ENCODE measurements at places on chromosomes 1 and 21. TPM values are rescaled to one million over a fixed set of nuclear protein-coding genes. Genes with fewer than 3 reads are reported as not detected.

- no peak for DNase-seq
These were observed 20.3 kb upstream of the KAZN start for GRCh38 chr1:14578156-14578555.

GRCh38 chr1:36411674-36412648, 14.3 kb upstream of the LSM10 start:
- DNase-seq = no peak

GRCh38 chr1:240766831-240767230, 154.9 kb upstream of the GREM2 start:
- no peak for DNase-seq

GRCh38 chr1:174713796-174714195, 266.0 kb downstream of the GPR52 start:
- DNase-seq = no peak

DNA sequence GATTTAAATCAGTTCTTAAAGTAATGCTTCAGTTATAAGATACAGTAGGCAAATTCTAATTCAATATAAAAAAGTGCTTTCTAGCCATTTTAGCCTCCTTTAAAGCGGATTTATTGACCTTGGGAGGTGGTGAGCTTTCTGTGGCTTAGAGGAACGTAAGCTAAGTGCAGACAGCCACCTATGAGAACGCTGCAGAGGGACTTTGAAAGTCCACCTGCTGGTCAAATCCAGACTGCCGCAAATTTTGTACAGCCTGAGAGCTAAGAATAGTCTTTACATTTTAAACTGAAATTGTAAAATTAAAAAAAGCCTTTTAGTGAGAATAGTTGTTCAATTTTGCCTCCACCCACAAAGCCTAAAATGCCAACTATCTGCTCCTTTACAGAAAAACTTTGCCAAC, 67.0 kb upstream of the SSX2IP start:
- DNase-seq = no peak

DNA sequence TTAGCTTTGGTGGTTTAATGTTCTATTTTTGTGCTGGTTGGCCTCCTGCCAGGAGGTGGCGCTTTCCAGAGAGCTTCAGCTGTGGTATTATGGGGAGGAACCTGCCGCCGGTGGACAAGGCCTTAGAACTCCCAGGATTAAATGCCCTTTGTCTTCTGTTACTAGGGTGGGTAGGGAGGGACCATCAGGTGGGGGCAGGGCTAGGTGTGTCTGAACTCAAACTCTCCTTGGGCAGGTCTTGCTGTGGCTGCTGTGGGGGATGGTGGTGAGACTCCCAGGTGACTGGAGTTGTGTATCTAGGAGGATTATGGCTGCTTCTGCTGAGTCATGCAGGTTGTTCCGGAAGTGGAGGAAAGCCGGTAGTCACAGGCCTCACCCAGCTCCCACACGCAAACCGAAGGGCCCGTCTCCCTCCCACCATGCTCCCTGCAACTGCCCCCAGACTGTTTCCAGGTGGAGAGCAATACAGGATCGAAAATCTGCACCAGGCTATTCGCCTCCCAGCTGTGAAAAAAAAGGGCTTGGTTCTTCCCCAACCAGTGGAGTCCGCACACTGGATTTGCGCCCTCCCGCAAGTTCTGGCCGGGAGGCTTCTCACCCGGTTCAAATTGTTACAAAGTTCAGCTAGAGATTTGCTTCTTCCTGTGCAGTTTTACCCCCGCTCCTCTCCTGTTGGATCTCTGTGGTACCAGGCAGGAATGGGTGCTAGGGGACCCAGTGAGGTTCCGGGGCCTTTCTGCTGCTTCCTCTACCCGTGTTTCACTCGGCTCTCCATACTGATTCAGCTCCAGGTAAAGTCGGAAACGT, 220.5 kb downstream of the CENPF start:
- no peak for DNase-seq

GRCh38 chr21:44956356-44957046, 16.7 kb downstream of the SLX9 start:
- no peak for DNase-seq

DNA sequence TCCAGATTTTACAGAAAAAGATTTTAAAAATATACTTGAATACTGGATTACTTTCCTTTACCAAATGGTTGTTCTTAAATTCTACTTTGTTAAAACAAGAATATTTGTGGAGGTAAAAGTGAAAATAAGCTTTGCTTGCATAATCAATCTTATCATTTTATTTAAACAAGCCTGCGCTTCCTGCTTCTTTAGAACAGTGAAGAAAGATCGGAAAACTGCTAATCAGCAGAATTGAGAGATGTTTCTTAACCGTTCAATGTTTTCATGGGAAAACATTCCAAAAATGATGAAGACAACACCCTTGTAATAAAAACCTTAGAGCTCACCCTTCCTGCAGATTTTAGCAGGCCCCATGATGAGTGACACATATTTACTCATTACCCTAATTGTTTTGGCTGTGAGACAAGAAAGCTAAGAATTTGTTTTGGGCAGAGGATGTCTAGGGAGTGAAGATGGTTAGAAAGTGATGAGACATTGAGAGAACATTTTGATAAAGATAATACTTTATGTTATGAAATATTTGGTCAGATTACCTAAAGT, 72.6 kb downstream of the TPR start:
- no peak for DNase-seq

DNA sequence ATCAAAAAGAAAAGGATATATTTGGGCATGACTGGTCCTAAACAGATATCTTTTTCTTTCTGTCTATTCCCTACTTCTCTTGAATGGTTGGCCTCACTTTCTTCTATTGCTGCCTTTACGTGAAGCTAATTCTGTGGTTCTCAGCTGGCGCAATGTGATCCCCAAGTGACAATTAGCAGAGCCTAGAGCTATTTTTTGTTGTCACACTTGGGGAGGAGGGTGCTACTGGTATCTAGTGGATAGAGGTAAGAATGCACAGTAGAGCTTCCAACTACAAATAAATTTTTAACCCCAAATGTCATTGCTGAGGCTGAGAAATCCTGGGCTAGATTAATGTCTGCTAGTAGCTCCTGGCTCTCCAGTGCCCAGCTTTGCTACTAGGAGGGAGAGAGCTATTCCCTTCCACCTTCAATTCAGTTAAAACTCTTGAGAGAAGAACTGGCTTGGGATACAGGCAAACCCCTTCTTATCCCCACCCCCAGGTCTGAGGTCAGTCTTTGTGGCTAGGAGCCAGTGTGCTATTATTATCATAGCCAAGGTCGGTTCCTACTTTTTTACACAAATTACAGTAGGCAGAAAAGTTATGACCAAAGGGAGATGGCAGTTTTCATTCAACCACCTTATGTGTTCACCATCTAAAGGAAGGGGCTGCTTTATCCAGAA, 102.1 kb downstream of the SNX7 start:
- no peak for DNase-seq

DNA sequence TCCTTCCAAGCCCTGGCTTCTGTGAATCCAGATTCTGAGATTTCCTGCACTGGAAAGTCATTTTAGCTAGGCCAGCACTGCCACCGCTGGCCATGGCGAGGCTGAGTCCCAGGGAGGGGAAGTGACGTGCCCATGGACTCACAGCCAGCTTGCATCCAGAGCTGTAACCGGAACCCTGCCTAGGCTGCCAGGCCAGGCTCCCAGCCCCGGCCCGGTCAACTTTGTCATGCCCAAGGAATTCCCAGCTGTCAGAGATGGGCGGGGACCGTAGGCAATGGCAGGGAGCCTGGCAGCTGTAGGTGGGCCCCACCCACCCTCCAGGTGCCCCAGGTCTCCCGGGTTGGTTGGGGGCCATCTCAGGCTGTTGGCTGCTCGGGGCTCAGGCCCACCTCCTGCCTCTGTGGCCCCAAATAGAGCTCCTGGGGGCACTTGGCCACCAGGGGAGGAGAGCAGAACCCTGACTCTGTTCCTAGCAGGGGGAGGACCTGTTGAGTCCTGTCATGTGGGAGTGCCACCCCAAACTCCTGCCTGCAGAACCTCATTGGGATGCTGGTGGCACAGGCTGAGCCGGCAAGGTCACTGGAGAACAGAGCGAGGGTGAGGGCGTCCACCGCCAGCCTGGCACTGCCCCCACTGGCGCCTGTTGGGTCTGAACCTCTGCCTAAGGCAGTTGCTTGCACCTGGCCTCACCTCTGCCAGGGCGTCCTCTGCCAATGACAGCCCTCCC, 57.8 kb downstream of the FOXO6 start:
- DNase-seq = no peak

GRCh38 chr1:78560811-78561210, 59.4 kb upstream of the IFI44L start:
- no peak for DNase-seq

DNA sequence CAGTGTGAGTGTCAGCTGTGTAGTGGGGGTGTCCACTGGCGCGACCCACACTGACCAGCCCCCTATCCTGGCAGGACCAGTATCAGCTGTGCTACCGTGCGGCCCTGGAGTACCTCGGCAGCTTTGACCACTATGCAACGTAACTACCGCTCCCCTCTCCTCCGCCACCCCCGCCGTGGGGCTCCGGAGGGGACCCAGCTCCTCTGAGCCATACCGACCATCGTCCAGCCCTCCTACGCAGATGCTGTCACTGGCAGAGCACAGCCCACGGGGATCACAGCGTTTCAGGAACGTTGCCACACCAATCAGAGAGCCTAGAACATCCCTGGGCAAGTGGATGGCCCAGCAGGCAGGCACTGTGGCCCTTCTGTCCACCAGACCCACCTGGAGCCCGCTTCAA, 28.1 kb upstream of the KDM4A start:
- no peak for DNase-seq

DNA sequence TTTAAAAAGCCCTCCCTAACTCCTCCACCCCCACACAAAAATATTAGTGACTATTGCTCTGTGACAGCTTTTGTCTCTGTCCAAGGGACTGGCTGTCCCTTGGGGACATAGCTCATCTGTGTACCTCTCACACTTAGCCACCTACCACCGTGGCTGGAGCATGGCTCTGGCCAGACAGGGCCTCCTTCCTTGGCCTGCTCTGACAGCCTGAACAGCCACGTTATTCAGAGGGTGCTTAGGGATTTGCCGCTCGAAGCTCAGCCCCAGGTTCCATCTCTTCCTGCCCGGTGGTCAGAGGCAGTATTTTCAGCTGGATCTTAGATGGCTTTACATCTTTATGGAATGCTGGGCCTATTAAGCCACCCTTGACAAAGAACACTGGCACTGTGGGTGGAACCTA, 6.1 kb upstream of the CELSR2 start:
- no peak for DNase-seq

The SDCCAG8 gene
- 22.8 TPM for total RNA-seq

- DNase-seq = no peak
These were observed 15.0 kb upstream of the ZZZ3 start for GRCh38 chr1:77697441-77697840.

The OR10Z1 gene
- total RNA-seq = not detected

- peak; percentile 92 for DNase-seq
These were observed 31.2 kb downstream of the CDCP2 start for GRCh38 chr1:54121482-54122134.

GRCh38 chr1:230350208-230350921, 75.8 kb downstream of the PGBD5 start:
- no peak for DNase-seq

The PEX14 gene
- total RNA-seq = 21.5 TPM

GRCh38 chr1:198435056-198435455, 105.4 kb downstream of the ATP6V1G3 start:
- no peak for DNase-seq

GRCh38 chr1:22281521-22282363, 138.8 kb upstream of the WNT4 start:
- DNase-seq = no peak

DNA sequence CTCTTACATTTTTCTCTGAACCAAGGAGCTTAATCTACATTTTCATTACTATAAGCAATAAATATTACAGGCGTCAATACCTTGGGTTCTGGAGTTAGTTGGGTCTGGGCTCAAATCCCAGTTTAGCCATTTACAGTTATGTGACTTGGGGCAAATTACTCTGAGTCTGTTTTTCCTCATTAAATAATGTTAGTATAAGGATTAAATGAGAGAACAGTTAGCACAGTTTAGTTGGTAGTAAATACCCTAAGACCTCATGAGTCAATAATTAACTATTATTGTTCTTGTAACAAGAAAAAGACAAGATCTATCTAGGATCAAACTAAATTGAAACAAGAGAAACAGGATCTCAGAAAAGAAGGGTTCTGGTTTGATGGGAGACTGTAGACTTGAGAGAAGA, 4.6 kb downstream of the C1orf116 start:
- DNase-seq = no peak

GRCh38 chr1:19967808-19968207, 11.6 kb downstream of the PLA2G2A start:
- no peak for DNase-seq

DNA sequence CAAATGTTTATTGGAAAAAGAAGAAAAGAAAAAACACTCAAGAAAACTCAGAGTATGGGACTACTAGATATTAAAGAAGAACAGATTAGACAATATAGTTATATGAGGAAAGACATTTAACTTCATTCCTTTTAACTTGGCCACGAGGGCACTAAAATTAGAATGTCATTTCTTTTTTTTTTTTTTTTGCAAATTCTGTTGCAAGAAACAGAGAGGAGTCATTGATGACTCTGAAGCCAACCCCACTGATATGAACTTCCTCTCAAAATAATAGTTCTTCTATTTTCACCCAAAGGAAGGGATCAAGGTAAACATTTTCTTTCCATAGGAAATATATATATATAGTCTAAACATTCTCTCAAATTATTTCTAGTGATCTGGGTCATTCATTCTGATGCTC, 24.6 kb upstream of the PEX19 start:
- no peak for DNase-seq

- DNase-seq = no peak
These were observed 129.6 kb downstream of the USH2A start for GRCh38 chr1:216293683-216294082.

DNA sequence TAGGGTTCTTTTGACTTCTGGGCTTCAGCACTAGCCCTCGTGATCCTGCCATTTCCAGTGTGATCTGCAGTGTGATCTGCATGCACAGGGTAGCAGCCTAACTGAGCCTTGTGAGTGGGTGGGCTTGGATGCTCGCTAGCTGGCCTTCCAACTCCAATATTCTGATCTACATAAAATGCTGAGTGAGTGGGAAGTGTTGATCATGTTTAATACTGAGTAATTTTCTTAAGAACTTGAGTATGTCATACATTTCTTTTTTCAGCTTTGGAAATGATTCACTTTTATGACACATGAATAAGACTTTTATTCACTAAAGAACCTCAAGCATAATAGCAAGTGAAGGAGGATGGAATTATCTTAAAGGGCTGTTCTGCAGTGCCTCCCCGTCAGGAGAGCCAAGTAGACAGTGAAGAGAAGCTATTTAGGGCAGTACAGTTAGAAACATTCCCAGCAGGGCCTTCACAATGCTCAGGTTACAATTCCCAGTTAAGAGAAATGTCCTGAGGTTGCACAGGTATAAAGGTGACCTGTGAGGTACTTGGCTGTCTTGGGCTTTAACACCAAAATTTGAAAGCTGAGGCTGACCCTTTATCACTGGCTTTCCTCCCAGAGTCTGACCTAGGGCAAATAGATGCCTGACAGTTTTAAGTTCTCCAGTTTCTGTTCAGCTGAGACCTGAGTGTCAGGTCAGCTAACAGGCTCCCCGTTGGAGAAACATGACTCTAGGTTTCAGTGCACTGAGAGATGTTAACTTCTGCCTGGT, 29.1 kb upstream of the LRRC8C start:
- no peak for DNase-seq

GRCh38 chr1:44644806-44645205, 29.5 kb downstream of the TMEM53 start:
- no peak for DNase-seq

The PAPPA2 gene
- 0.79 TPM for total RNA-seq

The C8A gene
- total RNA-seq = not detected

The CXADR gene
- 32.6 TPM for total RNA-seq

The RGS4 gene
- 0.84 TPM for total RNA-seq

All from neural crest cell (in vitro differentiated cells).